NCI-H510A treated with DMSO at 0.1 percent for 48 hours (cell line): ENCODE measurements at places on chromosomes 2 and 18.

DNA sequence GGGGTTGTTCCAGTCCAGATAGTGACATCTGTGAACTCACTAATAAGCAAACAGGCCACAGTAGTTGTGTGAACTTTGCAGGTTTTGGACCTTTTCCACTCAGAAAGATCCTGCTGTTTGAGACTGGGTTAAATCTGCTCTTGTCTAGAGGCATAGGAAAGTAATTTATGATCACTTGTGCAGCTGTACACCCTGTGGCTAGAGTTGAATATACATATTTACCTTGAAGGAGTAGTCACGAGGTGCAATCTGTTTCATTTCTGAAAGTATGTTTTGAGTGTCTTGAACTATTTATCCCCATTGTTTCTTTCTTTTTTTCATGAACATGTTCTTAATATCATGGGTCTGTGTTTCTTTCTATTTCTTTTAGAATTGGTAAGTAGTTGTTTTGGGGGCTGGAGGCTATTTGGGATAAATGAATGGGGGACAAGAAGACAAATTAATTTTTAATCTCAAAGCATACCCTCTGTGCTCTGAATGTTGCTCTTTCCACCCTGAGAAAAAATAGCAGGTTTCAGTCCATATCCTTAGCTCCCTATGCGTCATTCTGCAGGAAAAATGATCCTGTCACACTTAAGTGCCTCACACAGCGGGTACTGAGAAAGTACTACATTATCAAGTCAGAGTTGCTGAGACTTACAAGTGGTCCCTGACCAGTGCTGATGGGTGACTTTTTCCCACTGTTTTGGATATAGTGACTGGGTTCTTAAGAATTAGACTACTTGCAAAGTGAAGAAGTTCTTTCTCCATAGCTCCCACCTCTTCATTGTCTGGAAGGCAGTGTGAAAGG, 28.2 kb downstream of the DCC start:
- DNase-seq = no peak

DNA sequence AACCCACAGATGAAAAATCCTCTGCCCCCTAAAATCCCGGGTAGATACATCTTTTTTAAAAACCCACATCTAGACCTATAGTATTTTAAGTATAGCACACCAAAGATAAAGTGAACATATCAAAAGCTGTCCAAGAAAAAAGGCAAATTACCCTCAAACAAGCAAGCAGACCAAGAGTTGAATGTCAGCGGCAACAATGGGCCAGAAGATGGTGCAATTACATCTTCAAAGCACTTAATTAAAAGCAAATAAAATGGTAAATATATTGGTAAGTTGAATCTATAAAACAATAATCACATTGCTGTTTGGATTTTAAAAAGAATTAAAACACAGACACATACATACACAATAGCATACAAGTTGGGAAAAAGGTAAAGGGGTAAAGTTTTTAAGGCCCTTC, 98.5 kb downstream of the MYOM1 start:
- DNase-seq = no peak

DNA sequence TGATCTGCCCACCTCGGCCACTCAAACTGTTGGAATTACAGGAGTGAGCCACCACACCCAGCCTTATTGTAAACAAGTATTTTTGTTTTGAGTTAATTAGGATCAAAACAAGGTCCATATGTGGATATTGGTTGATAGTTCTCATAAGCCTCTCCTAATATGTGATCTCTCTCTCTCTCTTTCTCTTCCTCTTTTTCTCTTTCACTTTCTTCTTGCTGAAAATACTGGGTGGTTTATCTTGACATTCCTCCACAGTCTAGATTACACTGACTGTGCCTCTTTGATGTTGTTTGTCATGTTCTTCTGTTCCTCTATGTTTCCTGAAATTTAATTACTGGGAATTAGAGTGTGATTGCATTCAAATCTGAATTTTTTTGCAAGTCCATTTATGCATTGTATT, 547.5 kb upstream of the NRXN1 start:
- no peak for DNase-seq

GRCh38 chr2:168032091-168032490, 215.3 kb downstream of the STK39 start:
- DNase-seq = no peak

GRCh38 chr18:62198259-62198658, 11.2 kb downstream of the RELCH start:
- DNase-seq = no peak

GRCh38 chr2:133085646-133086045, 415.6 kb upstream of the LYPD1 start:
- DNase-seq = no peak

DNA sequence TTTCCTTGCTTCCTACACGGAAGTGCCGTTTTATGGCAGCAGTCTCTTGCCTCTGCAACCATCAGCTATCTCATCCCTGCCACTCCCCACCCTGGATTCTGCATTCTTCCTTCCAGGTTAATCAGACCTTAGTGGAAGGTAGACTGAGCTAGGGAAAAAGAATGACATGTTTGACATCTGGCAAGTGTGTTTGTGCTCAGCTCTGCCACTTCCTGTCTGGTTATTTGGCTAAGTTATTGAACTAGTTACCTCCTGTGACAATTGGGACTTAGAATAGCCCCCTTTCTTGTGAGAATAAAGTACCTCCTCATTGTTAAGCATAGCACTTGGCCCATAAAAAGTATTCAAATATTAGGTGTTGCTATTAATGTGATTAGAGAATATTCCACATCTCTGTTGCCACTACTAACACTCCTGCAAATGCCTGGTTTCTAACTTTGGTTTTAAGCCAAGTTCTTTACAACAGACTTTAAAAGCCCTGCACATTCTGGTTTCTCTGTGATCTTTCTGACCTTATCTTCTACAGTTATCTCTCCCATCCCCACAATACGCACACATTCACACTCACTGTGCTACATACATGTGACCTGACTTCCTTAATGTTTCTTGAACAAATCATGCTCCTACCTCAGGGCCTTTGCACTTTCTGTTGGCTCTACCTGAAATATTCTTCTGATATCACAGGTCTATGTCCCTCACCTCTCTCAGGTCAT, 10.8 kb upstream of the MAPRE2 start:
- peak; percentile 50 for DNase-seq

DNA sequence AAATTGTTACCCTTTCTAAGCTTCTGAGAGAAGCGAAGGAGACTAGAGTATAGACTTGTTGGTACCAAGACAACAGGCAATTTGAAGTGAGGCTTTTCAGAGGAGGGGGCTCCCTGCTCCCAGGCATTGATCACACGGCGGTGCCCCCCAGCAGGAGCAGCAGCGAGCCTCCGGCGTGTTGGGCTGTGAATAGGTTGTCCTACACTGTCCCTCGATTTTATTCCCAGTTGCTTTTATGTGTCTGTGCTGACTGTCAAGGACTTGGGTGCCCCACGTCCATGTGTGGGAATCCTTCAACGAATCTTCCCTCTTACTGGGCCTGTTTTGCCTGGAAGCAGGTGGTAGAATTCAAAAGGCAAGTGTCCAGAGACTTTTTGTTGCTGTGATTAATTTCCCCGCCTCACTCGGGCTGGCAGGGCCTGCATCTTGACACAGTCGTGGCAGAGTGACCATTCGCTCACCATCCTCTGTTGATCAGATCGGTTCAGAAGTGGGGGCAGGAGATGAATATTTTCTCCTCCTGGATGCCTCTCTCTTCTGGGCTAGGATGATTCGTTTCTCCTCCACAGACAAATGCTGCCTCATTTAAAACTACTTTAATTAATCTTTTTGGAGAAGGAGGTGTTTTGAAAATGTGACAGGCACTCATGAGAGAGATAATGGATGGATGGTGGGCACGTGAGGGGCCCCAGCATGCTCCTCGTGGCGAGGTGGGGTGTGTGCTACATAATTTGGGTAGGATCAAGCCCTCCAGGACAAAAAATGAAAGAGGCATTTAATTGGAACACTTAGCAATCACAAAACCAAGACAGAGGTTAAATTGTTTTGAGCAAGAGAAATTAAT, 77.6 kb downstream of the SMIM21 start:
- DNase-seq = no peak

- DNase-seq = no peak
These were observed 26.4 kb downstream of the MARCHF7 start for GRCh38 chr2:159738509-159739390.

DNA sequence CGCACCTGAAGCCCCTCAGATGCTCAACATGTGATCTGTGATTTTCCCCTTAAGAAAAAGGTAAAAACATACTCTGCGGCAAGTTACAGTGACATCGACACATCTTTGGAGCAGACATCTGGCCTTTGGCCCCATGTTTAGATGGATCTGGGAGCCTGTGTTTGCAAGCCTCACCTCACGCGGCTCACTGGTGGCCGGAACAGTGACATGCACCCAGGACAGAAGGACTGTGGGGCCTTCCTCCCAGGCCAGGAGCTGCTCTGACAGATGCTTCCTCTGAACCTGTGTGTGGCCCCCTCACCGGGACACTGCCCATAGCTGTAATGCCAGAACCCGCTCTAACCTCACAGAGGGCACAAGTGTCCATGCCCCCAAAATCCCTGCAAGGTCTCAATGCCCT, 13.1 kb downstream of the PASK start:
- DNase-seq = no peak

GRCh38 chr2:227415538-227416424, 28.0 kb upstream of the SCYGR1 start:
- DNase-seq = no peak

- no peak for DNase-seq
These were observed 3.7 kb downstream of the SERPINB5 start for GRCh38 chr18:63480476-63480875.

DNA sequence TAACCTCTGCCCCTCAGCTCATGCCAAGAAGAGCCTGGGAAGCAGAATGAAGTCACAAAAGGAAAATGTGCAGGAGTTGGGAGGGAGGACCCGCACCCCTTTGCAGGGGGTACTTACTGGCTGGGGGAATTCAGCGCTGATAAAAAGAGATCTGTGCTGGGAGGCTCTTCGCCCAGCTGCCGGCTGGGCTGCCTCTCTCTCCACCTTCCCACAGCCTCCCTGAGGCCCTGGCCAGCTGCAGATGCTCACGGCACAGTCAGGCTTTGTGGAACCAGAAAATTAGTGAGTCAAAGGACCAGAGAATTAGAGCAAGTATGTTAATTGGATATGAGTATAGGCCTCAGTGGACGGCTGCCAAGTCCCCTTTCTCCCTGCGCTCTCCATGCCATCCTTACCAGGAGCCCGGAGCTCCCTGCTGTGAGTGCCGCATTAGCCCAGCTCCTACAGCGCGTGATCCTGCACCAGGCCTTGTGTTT, 181.7 kb upstream of the SH3BP4 start:
- DNase-seq = peak; percentile 68

DNA sequence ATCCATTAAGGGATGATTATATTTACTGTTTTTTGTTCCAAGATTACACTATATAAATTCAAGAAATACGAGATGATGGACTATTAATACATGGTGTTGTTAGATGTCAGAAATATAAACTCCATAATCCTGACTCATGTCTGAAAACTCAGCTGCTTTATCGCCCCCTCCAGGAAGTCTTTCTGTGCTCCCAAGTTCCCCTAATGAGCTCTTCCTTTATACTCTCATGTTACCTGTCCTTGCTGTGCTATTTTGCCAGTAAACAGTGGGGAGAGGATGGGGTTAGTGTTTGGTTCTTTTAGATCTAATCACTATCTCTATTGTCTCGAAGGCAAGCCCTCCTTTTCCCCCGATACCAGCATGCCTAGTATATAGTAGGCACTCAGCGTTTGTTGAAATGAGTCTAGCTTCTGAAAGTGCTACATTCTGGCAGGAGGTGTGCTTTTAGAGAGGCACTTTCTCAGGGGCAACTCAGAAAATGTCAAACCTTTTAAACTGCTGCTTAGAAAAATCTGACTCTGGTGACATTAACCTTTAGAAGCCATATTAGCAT, 21.4 kb upstream of the BARD1 start:
- DNase-seq = no peak

GRCh38 chr18:12867441-12868123, 16.5 kb downstream of the PTPN2 start:
- no peak for DNase-seq

DNA sequence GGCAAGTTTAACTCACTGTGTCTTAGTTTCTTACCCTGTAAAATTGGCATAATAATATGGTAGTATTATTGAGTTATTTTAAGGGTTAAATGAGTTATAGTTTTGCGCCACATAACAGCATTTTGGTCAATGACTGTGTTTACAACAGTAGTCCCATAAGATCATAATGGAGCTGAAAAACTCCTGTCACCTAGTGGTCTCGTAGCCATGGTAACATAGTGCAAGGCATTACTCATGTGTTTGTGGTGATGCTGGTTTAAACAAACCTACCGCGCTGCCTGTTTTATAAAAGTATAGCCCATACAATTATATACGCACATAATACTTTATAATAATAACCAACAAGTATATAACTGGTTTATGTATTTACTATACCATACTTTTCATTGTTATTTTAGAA, 15.8 kb downstream of the UNC80 start:
- no peak for DNase-seq

DNA sequence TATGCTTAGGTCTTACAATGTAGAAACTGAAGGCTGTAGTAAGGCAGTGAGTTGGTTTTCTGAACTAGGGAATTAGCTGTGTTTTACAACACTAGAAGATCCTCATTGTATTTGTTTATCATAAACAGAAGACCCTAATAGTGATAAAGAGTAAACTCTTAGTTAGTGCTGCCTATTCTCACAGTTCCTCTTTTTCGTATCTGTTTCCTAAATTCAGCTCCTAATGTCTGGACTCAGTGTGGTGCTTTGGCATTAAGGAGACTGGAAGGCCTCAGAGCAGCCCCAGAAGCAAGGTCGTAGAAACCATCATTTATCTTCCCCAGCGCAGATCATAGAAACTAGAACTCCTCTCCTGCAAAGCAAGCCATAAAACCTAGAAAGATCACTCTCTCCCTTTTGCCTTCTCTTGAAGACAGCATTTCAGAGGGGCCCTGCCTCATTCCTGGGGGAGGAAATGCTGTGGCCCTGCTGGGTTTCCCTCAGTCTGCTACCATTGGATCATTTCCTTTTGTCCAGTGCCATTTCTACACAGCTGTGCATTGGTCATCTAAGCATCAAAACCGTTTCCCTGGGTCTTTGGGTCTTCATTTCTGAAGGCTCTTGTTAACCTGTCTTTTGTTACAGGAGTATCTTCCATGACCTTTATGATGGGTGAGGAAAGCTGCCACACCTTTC, 4.7 kb downstream of the ACP1 start:
- no peak for DNase-seq
